ENCODE measurements at places on chromosomes 2 and 18.

DNA sequence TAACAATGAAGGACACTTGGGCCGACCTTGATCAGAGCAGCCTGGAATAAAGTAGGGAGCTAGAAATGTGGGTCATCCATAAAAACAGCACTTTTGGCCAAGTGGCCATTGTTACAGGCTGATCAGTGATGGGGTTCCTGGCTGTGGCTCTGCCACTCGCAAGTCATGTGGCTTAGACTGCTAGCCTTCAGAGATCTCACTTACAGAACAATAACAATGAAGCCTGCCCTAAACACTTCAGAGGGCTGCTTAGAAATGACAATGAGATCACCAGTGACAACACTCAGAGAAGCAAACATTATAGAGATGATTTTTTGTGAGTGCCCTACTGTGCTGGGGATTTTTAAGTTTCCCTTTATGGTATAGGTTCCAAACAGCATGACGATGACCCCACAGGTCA, 107.9 kb upstream of the LMAN1 start:
- DNase-seq, result no peak

GRCh38 chr2:181742361-181742760, 62.0 kb upstream of the NEUROD1 start:
- DNase-seq, result no peak

GRCh38 chr2:39620067-39620466, 45.6 kb upstream of the TMEM178A start:
- no peak for DNase-seq

DNA sequence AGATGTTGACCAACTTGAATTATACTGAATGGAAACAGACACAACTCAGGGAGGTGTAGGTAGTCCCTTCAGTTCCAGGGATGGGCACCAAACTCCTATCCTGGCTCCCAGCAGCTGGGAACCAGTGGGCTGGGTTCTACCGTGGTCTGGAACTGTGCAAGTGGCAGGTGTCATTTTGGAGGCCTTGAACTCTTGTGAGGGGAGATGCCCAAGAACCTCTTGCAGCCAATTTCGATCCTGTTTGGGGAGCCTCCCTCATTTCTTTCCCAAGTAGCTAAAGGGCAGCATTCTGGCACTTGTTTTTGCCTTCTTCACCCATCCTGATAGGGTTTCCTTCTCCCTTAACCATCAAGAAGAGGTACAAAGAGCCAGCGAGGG, 200.2 kb downstream of the ANKRD30B start:
- DNase-seq, result no peak

DNA sequence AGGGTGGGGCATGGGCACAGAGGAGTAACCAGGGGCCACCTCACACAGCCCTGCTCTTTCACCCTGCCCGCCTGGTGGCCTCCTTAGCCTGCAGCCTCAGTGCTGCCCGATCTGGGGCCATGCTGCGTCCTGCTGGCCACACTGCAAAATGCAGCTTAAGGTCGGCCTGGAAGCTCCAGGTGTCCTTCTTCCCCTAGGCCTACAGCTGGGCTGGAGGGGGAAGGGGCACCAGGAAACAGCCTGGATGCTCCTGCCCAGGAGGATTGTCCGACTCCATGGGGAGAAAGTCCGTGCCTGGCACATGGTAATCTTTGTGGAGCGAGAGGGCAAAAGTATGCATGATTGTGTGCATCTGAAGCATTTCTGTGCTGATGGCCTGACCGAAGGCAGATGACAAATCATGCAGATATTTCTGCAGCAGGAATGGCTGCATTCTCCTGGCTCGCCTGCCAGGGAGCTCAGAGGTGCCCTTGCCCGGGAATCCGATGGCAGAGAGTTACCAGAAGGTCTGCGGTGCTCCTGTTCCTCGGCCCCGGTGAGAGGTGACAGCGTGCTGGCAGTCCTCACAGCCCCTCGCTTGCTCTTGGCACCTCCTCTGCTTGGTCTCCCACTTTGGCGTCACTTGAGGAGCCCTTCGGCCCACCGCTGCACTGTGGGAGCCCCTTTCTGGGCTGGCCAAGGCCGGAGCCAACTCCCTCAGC, 12.8 kb upstream of the ALPP start:
- DNase-seq, result no peak

GRCh38 chr2:68387408-68388350, 22.6 kb downstream of the PLEK start:
- no peak for DNase-seq

Measured in NCI-H2081 treated with DMSO at 0.1 percent for 48 hours (cell line).